Diencephalon (tissue), 1 donor: ENCODE measurements at places on chromosomes 5 and 9. TPM values are rescaled to one million over a fixed set of nuclear protein-coding genes. Genes with fewer than 3 reads are reported as not detected.

Gene CBY3
- total RNA-seq, result 0.46 TPM

Gene ZFAND5
- total RNA-seq, result 189 TPM

Gene FRMPD1
- 3.0 TPM for total RNA-seq

Gene NUTM2F
- not detected for total RNA-seq

Gene CCNB1
- total RNA-seq, result 38.5 TPM

Gene CCDC180
- 16.1 TPM for total RNA-seq

Gene PCDHGA5
- total RNA-seq, result 7.2 TPM

Gene SPINK6
- not detected for total RNA-seq

Gene CDO1
- total RNA-seq, result 125 TPM

Gene PRLR
- total RNA-seq, result 4.6 TPM

Gene CARD6
- total RNA-seq, result 1.4 TPM

Gene GPR150
- 0.23 TPM for total RNA-seq

Gene ABO
- total RNA-seq, result under 0.01 TPM

Gene ETF1
- total RNA-seq, result 79.4 TPM

Gene TMC1
- 0.46 TPM for total RNA-seq

Gene FYB1
- 5.8 TPM for total RNA-seq
